ENCODE measurements at places on chromosomes 4 and X.

- DNase-seq: no peak
Observed at GRCh38 chr4:25142468-25142867, 17.8 kb downstream of the SEPSECS start.

GRCh38 chrX:33133320-33133719, 78.0 kb downstream of the DMD start:
- DNase-seq: no peak

DNA sequence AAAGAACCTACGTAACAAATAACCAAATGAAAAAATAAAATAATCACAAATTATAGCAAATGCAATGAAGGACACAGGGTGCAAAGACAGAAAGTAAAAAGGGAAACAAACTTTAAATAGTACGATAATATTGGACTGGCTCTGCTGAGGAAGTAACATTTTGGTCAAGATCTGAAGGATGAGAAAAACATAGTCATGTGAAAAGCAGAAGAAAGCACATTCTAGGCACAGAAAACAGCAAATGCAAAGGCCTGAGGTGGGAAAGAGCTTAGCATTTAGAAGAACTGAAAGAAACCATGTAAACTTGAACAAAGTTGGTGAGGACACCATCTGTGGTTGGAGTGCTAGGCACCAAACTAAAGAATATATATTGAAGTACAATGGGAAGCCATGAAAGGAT, 111.2 kb downstream of the PPP3CA start:
- DNase-seq: no peak

DNA sequence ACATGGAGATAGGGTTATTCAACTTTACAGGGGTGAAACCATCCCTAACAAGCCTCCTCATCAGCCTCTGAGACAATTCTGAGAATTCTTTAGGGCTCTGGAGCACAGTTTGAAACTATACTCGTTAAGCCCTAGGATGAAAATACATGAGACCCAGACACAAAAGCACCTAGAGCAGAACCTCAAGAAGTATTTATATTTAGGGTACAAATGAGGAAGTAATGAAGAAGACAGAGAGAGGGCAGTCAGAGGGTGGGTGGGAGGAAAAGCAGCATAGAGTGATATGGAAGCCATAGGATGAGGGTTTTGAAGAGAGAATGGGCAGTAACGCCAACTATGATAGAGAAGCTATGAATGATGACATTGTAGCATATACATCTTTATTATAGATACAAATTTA, 250.3 kb downstream of the DCLK2 start:
- DNase-seq: no peak

DNA sequence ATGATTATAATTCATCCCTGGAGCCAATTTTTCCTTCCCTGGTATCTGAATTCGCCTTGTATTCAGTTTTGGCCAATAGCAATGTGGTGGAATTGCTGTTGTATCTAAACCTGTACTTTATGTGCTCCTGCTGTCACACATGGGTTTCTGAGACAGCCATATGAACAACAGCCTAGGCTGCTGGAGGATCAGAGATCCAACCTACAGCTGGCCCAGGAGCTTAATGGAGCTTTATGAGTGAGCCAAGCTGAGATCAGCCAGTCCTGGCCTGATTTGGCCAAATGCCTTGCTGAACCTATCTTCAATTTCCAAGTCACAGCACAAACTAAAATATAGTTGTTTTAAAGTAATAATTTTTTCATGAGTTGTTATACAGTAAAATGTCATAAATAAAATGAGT, 1071.5 kb downstream of the PCDH7 start:
- DNase-seq: no peak

GRCh38 chr4:48851651-48852050, 20.8 kb downstream of the OCIAD1 start:
- no peak for DNase-seq

DNA sequence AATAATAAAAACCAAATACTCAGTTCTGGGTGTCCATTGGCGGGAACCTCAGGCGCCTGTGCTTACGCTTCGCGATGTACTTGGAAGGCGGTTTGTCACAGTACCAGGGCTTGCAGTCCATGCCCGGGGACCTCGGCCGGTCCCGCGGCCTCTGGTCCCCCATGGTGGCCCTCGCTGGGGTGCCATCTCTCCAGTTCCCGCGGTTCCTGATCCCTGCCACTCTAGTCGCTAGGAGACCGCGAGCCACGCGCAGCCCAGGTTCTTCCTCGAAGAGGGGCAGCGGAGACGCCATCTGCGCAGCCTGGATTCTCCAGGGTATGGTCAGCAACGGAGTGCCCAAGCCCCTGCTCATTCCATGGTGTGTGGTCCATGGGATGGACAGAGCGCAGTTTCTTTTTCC, 26.4 kb upstream of the LANCL3 start:
- no peak for DNase-seq

DNA sequence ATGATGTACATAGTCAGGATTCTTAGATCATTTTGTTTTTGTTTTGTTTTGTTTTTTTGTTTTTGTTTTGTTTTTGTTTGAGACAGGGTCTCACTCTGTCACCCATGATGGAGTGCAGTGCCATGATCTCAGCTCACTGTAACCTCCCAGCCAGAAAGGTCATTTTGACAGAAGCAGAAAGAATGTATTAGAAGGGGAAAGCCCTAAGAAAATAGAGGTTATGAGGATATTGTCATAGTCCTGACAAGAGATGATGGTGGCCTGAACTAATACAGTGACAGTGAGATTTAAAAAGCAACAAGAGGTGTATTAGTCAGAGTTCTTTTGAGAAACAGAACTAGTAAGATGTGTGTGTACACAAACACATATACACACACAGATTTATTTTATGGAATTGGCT, 503.3 kb downstream of the RPA4 start:
- no peak for DNase-seq

GRCh38 chr4:163558539-163559044, 64.1 kb downstream of the TMA16 start:
- DNase-seq: peak; percentile 22

DNA sequence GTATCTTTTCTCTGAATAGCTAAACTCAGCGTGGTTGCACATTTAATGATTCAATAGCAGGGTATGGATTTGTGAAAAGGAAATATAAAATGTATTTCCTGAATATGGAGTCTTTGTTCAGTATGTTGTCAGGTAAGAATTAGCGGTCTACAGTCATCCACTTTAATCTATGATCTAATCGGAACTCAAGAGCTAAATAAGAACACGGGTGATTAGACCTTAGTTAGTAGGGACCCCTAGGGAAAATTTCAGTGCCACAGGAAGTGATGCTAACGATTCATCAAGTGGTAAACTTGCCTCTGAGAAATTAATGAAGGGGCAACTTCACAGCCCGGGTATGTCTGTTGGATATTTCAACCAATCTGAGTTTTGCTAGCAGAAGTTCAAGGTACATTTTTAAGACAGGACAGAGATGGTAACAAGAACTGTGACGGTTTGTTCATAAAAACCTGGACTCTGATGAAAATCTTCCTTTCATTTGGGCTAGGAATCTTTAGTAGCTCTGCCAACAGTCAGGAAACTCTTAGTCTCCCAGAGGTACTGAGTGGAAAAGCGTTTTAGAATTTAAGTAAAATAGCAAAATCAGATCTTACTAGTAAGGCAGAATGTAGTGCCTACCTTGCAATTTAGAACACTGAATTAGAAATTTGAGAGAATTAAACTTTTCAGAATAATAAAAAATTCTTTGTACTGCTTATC, 47.1 kb downstream of the PCDH7 start:
- DNase-seq: no peak

GRCh38 chr4:56570041-56570440, 64.5 kb downstream of the ARL9 start:
- DNase-seq: no peak

GRCh38 chrX:149513825-149514428, 8.8 kb upstream of the IDS start:
- DNase-seq: peak; percentile 21

GRCh38 chrX:111778591-111778990, 97.4 kb upstream of the TRPC5OS start:
- DNase-seq: no peak

- DNase-seq: no peak
Observed at GRCh38 chrX:143873343-143873742, 10.5 kb upstream of the UBE2NL start.

GRCh38 chr4:65023883-65024670, 614.8 kb upstream of the TECRL start:
- DNase-seq: no peak

DNA sequence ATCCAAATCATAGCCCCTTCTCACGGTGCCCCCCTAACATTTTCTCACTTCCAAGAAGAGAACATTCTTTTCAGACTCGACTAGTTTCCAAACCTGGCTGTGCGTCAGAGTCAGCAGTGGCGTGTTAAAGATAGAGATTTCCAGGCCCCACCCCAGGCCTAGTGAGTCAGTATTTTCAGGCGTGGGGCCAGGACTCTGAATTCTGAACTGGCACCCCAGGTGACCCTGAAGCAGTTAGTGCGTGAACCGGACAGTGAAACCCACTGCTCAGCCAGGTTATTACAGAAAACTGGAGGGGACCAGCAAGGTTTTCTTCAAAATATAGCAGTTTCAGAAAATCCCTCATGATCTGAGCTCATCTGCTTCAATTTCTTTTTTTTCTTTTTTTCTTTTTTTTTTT, 35.0 kb upstream of the BCOR start:
- DNase-seq: no peak

DNA sequence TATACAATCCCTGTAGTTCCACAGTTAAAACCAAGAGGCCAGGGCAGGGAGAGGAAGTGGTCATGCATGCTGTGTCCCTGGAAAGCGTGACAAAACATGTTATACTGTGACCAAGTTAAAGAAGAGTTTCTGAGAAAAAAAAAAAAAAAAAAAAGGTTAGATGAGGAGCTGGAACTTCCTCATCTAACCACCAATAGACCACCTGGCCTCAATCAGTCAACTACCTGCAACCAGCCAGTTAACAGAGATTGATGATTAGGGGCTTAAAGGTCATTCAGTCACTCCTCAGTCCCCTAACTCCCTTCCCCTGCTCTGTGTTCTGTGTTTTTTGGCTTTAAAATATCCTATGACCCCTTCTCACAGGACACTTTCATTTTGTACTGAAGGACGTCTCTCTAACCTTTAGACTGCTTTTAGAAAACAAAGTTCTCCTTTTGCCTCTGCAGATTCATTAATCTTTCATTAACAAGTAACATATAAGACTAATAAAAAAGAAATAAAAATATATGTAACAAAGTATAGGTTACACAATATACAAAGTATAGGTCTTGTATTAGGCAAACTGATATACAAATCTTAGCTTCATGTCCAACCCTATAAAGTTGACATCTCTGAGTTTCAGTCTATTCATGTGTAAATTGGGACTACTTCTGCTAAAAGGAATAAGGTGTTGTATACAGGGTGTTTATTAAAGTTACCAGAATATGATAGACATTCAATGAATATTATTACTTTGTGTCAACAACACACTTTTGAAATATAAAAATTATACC, 179.1 kb upstream of the NDST4 start:
- no peak for DNase-seq

- DNase-seq: no peak
Observed at GRCh38 chrX:13689741-13690211, 848 bp downstream of the RAB9A start.

DNA sequence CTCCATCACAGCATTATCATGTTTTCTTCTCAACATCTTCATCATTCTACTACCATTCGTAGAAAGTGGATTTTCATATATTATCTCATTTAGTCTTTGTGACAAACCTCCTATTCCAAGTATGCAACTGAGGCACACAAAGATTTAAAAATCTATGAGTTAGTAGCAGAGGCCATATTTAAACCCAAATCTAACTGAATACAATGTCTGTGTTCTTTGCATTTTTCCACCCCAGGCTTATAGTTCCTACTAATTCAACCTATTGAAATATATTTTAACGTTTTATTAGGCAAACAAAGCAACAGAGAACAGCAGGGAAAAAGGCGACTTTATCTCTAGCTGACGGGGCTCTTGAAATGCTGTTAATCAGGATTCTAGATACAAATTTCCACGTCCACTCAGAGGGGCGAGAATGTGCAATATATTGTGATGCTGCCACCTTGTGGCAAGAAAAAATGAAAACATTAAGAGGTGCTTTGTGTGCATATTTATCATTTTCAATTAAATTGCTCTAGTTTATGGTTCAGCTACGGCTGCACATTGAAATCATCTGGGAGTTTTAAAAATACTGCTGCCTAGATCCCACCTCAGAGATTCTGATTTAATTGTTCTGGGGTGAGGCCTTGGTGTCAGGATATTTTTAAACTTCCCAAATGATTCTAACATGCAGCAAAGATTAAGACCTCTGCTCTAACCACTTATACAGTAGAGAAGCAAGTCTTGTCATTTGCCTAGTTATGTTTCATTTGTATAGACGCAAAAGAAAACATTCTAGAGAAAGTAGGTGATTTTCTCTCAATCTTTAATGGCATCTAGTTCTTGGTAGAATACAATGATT, 315.9 kb downstream of the MAPK10 start:
- DNase-seq: peak; percentile 29

GRCh38 chrX:78693012-78693411, 33.9 kb upstream of the RTL3 start:
- no peak for DNase-seq

DNA sequence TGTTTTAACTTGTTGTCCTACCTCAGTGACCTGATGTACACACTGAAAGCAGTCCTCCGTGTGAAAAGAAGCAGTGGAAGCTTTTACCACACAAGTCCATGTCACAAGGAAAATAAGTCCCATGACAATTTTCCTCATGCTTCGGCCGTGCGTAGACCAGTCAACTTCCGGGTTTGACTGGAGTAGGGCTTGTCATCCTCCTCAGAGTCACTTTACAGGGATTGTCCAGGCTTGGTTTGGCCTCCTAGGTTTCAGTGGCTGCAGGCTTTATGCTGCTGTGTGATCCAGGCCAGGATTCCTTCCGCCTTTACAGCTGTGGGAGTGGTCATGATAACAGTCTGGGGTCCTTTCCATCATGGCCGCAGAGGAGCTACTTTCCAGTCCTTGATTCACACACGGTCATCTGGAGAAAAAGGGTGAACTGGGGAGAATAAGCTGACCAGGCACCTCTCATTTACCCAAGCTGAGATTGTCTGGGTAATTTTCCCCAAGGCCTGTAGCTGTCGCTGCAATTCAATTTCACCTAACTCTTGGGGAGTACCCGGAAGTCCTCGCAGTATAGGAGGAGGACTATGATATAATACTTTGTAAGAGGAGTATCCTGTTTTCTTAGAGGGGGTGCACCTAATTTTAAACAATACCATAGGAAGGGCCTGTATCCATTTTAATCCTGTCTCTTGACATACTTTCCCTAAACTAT, 206.1 kb upstream of the KLF8 start:
- DNase-seq: no peak

GRCh38 chr4:169566021-169566818, 46.2 kb downstream of the NEK1 start:
- peak; percentile 47 for DNase-seq

DNA sequence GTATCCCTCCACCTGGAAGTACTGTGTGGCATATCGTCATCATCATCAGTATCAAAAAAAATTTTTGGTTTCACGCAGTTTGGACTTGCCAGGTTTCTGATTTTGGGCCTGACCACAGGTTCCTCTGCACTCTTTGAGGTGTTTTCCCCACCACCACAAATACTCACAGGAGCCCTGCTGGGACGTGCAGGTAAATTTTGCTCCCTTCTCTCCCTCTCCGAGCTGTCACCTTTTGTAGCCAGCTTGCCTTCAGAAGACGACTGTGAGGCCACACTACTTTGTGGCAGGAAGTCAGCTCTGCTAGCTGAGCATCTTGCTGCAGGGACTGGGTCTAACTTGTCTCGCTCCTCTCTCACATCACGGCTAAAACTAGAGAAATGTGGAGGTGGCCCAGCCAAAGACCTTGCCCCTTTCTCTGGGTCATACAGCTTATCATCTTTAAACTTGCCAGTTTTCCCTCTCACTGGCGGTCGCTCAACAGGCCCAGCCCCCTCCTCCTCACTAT, 2.8 kb downstream of the PJA1 start:
- DNase-seq: peak; percentile 1

- DNase-seq: no peak
Observed at GRCh38 chr4:55364691-55365344, 18.8 kb downstream of the SRD5A3 start.

- DNase-seq: no peak
Observed at GRCh38 chr4:82706349-82707000, 92.1 kb downstream of the SCD5 start.

Measured in CD4-positive, alpha-beta T cell treated with Interleukin-2 at 100 ng/mL for 4 hours (primary cell).